Bladder microvascular endothelial cell (primary cell): ENCODE measurements at places on chromosomes 11 and 22. TPM values are rescaled to one million over a fixed set of nuclear protein-coding genes. Genes with fewer than 3 reads are reported as not detected.

E2F8 gene
- 2.1 and 2.3 TPM in 2 replicates for total RNA-seq

LINC01488 gene
- under 0.01 TPM in 1 of 2 replicates, not detected in the other for total RNA-seq

LRRC10B gene
- not detected in 2 replicates for total RNA-seq

C1QTNF5 gene
- 62.3 and 67.1 TPM in 2 replicates for total RNA-seq

PCNX3 gene
- total RNA-seq, result 10.0 and 25.1 TPM in 2 replicates

GDPD4 gene
- total RNA-seq, result not detected in 2 replicates

SCO2 gene
- 1.8 and 5.8 TPM in 2 replicates for total RNA-seq

CCDC73 gene
- total RNA-seq, result 0.06 TPM in 1 of 2 replicates, not detected in the other

OR10D3 gene
- not detected in 2 replicates for total RNA-seq
